ENCODE measurements at places on chromosomes 5 and 9.
A peak's percentile ranks its signal among the peaks of the same experiment; 100 is the strongest.

GRCh38 chr5:56525113-56525512, 290.2 kb upstream of the MAP3K1 start:
- no peak for DNase-seq

DNA sequence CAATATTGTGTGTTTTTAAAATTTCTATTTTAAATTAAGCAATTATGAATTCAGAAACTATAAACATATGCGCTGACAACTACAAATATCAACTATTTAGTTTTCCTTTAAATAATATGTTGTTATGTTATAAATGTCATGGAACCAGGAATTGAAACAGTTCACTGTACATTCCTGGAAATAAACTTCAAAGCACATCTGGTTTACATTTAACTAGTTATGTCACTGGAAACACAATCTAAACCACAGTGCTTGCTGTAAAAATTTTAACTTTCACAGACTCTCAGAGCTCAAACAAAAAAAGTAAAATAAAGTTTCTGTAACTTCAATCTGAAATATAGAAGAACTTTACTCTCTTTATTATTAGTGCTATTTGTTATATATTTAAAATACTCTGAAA, 179.2 kb downstream of the FBN2 start:
- DNase-seq, result peak; percentile 53

DNA sequence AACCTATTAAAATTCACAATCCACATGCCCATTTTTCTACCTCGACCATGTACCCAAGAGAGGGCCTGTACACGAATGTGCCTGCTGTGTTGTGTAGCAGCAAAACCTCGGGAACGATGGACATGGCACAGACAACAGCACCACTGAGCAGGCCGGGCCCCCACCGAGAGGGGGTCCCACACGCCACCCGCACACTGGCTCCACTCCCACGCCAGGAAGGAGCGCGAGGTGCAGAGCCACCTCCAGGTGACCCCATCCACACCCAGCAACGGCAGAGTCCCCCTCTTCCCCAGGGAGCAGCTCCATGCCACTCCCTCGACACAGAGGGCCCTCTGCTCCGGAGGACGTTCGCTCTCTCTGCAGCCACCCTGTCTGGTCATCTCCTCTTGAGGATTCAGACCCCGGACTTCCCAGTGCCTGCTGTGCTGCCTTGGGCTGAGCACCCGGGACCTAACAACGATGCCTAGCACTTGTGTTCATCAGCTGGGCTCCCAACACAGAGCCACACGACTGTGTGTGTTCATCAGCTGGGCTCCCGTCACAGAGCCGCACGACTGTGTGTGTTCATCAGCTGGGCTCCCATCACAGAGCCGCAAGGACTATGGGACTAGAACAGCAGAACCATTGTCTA, 25.3 kb upstream of the ADAMTS2 start:
- DNase-seq, result no peak

- no peak for DNase-seq
These were observed 2332.8 kb upstream of the C9orf72 start for GRCh38 chr9:29906065-29906464.

Measured in fibroblast of skin of left quadriceps (primary cell).